ENCODE measurements at places on chromosomes 2 and 18.

DNA sequence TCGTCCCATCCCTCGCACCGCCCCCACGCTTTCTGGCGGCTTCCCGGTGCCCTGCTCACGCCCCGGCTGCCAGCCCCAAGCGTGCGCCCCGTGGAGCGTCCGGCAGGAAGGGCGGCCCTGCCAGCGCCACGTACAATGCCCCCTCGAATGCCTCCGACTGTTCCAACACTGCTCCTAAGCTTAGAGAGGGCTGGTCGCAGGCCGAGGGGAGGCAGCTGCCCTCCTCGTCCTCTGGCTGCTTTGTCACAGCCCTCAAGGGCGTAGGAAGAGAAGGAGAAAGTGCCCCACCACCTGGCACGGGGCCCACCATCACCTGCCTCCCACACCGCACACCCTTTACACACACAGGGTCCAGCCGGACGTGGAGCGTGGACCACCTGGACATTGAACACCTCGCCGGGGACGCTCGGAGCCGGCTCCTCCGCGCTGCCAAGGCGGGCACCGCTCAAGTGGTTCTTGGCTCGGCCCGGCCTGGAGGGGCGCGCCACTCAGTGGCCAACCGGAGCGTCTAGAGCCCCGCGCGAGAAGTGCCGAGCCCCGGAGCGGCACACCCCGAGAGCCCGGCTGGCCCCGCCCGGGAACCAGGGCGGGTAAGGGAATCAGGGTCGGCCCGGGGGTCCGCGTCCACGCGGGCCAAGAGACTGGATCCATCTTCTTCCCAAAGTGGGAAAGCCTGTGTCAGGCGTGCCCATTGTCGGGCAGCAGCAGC is 830 bp downstream of the DNER start:
- DNase-seq: peak; percentile 77

GRCh38 chr2:230898713-230899091 is 26.3 kb downstream of the GPR55 start:
- DNase-seq: no peak

DNA sequence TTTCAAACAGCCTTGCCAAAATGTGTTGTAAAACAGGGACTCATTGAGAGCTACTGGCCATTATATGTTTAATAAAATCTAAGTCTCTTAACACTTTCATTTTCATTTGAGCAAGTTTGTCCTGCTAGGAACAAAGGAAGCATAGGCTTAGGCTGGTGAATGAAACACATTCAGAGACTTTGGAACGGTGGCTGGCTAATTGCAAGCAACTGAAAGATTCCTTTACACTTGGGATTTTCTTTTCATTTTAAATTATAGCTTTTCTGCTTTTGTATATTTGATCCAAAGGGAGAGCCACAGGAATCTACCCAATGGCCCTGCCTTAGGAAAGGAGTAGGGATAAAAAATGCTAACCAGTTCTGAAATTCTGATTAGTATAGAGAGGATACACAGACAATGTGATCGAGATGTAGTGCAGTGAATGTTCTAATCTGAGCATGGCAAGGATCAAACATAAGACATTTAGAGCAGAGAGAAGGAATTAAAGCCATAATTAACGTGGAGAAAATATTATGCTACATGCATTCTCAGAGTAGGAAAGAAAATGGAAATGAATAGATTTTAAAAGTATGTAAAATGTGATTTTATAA is 911.4 kb upstream of the SLC39A10 start:
- no peak for DNase-seq

- no peak for DNase-seq
These were observed 60.8 kb downstream of the LIMS1 start for GRCh38 chr2:108594982-108595464.

- DNase-seq: no peak
These were observed 78.4 kb downstream of the NCKAP5 start for GRCh38 chr2:133489641-133490410.

GRCh38 chr2:237309416-237309815 is 104.5 kb downstream of the COL6A3 start:
- no peak for DNase-seq

DNA sequence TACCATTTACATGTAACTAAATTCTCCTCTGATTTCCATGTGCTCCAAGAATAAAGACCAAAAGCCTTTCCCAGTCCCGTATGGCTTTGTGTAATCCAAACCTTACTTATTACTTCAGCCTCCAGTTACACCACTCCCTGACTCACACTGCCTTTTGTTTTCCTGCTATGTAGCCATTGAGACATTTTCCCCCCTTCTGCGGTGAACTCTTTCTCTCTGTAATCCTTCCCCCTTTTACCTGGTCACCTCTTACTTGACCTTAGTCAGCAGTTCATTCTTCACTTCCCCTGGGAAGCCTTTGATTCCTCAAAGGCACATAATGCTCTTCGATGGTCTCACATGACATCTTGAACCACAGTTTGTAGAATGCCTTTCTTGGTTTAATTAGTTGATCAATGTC is 256.0 kb upstream of the FANCL start:
- no peak for DNase-seq

DNA sequence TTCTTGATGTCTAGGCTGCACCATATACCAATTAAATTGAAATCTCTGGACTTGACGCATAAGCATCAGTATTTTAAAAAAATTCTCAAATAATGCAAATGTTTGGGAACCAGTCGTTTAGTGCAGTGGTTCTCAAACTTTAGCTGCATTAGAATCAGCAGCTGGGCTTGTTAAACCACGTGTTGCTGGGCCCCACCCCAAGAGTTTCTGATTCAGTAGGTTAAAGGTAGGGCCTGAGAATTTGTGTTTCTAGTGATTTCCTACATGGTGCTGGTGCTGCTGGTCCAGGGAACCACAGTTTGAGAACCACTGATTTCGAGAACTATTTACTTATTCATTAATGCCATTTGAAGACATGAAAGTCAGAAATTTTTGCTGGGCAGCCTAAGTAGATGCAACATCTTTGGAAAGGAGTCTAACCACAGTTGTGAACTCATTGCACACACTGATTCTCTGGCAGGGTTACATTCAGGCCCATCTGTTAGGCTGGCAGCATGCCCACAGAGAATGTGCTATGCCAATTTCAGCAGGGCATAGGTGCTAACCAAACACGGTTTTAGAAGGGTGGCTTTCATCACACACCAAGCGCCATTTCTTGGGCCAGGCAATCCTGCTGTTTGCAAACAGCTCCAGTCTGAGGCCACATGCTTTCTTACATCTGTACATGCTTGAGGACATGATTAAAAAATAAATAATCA is 26.4 kb upstream of the ATP5MC3 start:
- no peak for DNase-seq

DNA sequence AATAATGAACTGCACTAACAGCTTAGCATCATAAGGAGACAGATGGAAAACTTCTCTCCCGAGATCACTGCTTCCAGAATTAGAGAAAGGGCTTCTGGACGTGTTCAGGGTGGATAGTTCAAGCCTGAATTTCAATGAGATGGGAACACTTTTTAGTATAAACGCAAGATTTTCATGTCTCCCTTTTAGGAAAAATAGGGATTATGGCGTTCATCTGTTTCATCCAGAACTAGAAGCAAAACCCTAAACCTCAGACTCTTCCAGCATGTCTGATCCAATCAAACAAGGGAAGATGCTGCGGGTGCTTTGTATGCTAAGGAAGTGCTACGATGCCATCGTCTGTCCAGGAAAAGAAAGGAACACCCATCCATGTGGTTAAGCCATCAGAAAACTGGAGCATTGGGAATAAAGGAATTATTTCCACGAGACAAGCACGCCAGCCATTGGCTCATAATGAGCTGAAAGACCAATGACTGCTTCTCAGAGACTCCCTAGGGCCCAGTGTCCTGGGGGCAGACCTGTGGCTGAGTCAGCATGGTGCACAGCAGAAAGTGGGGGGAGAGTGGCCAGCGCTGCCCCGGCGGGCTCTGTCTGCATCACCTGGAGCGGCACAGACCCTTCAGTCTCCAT is 65.9 kb upstream of the AFF3 start:
- DNase-seq: no peak

DNA sequence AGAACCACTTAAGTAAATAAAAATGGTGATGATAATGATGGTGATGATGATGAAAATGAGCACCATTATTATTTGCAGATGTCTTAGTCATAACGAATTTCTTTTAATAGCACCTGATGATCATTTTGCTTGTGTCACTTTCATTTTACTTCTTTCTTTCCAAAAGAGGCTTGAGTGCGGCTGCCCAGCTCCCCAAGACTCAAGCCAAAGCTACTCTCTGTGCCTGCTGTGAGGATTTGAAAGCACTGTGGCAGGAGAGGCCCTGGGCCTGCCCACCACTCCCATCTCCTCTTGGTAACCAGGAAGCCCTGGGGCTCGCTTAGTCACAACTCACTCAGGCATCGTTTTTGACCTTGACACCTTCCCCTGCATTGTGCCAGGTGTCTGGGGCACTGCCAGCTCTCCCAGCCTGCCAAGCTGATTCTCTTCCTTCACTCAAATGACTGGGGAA is 41.2 kb downstream of the RPL37A start:
- DNase-seq: no peak

DNA sequence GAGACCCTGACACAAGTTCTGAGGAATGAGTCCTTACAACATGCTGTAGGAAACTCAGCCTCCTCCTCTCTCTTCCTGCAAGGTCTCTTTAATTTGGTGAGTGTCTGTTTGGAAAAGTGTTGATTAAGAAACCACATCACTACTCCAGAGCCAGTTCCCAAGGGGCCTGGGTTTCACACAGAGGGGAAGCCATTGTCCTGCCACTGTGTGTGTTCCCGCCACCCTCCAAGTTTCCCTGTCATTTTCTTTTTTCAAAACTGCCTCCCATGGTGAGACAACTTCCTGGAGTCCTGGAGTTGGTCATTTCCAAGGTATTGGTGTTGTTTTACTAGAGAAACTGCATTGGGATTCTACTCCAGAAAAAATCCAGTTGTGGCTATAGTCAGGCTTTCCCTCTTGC is 232.0 kb upstream of the PARD3B start:
- DNase-seq: no peak

DNA sequence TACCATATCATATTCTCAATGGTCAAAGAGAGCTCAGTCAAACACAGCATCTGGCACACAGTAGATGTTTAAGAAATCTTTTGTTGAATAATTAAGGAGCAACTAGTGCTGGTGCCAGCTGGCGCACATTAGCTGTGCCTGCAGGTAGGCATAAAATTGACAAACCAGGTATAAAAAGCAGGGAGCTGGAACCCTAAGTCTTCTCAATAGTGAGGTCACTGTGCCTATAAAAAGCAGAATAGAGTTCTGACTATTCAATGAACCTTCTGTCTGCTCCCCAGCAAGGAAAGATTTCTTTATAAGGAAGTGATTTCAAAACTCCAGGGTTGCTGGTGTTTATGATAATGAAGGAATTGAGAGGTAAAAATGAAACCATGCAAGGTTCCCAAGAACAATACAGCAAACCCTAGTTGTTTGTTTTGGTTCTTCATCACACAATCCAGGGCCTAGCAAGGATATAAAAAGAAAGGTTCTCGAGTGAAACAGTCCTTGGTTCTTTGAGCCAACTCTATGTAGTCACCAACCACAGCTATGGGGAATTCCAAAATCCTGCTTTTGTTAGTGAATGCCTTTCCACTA is 76.1 kb downstream of the THADA start:
- no peak for DNase-seq

GRCh38 chr2:1707771-1708418 is 36.4 kb downstream of the PXDN start:
- DNase-seq: peak; percentile 19

- DNase-seq: no peak
These were observed 151.0 kb downstream of the TRIB2 start for GRCh38 chr2:12867631-12868287.

- no peak for DNase-seq
These were observed 110.7 kb upstream of the NABP1 start for GRCh38 chr2:191567206-191567605.

DNA sequence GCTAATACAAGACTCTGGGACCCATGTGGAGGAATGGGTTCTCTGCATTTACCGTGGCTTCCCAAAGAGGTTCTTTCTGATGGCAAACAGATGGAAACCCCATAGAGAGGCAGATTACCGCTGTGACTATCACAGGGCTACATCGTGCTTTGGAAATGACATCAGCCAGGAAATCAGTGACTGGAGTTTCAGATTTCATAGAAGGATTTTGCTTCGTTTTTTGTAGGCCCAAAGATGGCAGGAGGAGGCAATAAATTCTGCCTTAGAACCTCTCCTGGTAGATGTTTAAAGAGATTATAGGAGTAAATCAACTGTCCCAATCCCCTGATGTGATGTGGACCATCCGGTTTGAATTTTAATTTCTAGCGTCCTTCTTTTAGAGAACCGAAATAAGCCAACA is 214.1 kb downstream of the AGPS start:
- no peak for DNase-seq

DNA sequence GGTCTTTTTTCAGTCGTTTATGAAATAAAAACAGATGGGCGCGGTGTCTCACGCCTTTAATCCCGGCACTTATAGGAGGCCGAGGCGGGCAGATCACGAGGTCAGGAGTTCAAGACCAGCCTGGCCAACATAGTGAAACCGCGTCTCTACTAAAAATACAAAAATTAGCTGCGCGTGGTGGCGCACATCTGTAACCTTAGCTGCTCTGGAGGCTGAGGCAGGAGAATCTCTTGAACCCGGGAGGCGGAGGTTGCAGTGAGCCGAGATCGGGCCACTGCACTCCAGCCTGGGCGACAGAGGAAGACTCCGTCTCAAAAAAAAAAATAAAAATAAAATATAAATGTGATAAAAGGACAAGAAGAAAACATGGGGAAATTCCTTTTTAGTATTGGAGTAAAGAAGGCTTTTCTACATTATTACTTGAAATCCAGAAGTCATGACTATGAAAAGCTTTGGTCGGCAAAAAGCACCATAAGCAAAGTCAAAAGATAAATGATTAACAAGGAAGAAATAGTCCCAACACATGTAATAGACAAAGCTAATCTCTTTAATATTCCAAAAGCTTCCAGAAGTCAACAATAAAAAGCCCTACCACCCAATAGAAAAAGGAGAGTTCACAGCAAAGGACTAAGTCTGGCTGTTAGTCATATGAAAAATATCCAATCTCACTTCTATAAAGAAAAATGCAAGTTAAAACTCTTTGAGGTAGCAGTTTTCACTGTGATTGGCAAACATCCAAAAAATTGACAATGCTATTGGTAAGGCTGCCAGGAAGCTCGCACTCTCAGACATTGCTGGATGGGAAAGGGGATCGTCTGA is 1.4 kb upstream of the FAM168B start:
- no peak for DNase-seq

DNA sequence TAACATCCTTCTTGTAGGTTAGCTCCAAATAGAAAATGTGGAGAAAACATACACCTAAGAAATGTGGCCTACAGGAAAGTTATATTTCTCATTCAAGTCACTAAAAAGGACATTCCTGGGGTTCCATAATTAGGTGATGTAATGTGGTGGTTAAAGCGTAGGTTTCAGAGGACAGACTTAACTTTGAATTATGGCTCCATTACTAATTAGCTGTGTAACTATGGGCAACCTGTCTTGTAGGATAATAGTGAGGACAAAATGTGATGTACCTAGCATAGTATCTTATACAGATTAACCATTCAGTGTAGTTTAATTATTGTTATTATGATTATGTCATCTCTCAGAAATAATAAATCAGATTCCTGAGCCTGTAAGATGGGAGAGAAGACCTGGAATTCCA is 602.5 kb downstream of the TSN start:
- no peak for DNase-seq

- peak; percentile 54 for DNase-seq
These were observed 86.6 kb downstream of the DTNB start for GRCh38 chr2:25586726-25587144.

All from midbrain (tissue), 1 donor.